ENCODE measurements at places on chromosomes 4 and X. TPM values are rescaled to one million over a fixed set of nuclear protein-coding genes. Genes with fewer than 3 reads are reported as not detected.

SMAD1 gene
- total RNA-seq, result 39.2 TPM

MTMR8 gene
- 1.7 TPM for total RNA-seq

IL2RG gene
- total RNA-seq, result 0.08 TPM

PRAF2 gene
- total RNA-seq, result 18.1 TPM

EIF4E gene
- 78.6 TPM for total RNA-seq

PAK3 gene
- 2.3 TPM for total RNA-seq

MTM1 gene
- total RNA-seq, result 6.6 TPM

GNRHR gene
- total RNA-seq, result not detected

LRCH2 gene
- total RNA-seq, result 5.1 TPM

SLC9B1 gene
- 0.21 TPM for total RNA-seq

MAGEC3 gene
- total RNA-seq, result not detected

ALAS2 gene
- total RNA-seq, result not detected

BTC gene
- total RNA-seq, result 9.9 TPM

CCDC160 gene
- 0.63 TPM for total RNA-seq

Data from kidney epithelial cell (primary cell).